Dorsolateral prefrontal cortex (tissue), 122 donors: ENCODE measurements at places on chromosomes 12 and 14.

DNA sequence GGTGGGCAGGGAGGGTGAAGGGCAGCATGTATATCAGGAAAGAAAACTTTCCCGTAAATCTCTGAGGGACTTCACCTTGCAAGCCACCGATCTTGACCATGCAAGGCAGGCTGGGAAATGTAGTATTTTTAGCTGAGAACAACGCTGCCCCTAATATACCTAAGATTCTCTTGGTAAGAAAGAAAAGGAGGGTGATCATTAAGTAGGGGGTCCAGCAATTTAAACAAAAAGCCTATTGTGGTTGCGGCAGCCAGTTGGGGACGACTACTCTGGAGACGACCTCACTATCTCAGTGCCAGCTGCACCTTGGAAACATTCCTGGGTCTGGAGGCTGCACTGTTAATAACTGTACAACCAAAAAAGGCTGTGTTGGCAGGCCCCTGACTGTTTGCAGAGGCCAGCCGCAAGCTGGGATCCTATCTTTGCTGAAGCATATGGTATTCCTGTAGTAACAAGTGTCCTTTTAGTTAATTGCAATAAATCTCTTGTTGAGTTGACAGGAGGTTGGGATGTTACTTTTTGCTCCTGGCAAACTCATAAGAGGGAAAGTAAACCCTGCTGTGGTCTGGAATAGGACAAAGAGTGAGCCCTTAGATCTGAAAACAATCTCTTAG, 6.4 kb downstream of the APOLD1 start:
- no peak for DNase-seq

DNA sequence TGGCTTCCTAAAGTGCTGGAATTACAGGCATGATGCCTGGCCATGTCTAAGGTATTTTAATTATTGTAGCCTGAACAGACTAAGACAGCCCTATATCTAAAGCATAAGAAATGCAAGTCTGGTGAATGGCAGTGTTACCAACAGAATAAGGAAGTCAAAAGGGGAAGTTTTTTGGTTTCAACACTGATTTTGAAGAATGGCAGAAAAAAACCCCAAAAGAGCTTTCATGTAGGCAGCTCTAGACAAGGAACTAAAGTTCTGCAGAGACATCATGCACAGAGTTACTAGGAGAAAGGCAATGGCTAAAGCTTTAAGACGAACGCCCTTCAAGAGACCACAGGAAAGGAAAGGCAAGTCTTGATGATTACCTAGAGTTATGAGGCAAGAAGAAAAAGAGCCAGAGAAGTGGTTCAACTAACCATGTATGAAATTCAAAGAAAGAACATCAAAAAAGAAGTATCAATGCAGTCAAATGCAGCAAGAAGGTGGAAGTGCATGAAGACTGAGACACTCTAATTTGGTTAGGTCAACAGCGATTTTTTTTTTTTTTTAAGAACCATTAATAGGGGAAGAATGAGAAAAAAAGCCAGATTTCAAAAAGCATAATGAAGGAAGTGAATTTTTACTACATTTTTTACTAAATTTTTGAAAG, 50.8 kb downstream of the RPS6KA5 start:
- no peak for DNase-seq

DNA sequence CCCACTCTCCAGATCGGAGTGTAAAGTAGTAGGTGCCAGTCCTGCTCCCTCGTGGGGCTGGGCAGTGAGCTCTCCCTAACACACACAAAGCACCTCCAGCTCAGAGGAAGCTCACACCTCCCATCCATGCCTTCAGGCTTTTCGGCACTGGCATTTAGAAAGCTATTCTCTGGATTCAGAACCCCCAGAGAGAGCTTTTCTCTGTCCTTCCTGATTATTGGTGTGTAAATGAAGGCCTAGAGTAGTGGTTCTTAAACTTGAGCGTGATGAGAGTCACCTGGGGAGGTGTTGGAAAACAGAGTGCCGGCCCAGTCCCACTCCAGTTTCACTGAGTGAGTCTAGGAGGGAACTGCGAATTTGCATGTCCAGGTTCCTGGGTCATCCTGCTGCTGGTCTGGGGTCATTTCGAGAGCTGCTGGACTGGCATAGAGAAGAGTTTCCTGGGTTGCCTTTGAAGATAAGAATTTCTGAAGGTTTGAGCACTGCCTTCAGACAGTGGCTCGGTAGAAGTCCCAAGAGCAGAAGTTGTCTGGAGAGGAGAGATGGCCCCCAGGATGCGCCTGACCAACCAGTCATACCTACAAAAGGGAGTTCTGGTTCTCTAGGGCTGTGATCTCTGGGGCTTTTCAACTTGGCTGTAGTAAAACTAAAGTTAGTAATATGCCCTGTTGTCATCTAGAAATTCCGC, 15.1 kb downstream of the CD9 start:
- DNase-seq = no peak

DNA sequence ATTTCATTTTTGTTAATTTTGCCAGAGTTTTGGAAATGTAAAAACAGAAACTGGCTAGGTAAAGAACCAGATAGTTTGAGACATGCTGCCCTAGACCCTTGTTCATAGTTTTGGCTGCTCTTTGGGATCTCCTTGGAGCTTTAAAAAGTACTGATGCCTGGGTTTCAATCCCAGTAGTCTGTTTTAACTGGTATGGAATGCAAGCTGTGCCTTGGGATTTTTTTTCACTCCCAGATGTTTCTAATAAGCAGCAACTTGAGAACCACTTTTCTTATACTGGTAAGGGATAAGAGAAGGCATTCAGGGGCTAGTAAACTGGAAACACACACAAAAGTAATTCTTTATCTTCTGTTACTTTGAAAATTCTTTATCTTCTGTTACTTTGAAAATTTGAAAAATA, 18.8 kb downstream of the SLC35F4 start:
- no peak for DNase-seq

GRCh38 chr12:6772331-6772695, at the start of gene LAG3:
Gene LAG3, plus strand, starts transcription at chr12:6772520. Its CDS starts 333 bp downstream, at chr12:6772853.
- no peak for DNase-seq

- no peak for DNase-seq
Observed at GRCh38 chr12:54830199-54830598, 24.1 kb upstream of the MUCL1 start.

DNA sequence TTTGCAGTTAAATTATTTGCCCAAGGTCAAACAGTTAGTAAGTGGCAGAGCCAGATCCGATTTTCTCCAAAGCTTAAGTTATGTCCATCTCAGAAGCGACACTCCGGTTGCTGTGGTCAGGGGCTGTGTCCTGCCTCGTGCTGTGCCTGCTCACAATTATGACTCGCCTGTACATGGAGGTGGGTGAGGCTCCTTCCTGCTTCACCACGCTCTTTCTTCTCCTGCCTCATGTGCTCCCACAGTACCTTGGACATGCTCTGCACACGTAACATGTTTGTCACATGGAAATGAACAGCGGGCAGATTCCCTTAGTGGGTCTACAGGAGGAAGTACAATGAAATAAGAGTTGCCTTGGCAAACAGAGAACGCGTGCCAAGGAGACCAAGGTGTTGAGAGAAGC, 62.2 kb upstream of the CCND2 start:
- no peak for DNase-seq

DNA sequence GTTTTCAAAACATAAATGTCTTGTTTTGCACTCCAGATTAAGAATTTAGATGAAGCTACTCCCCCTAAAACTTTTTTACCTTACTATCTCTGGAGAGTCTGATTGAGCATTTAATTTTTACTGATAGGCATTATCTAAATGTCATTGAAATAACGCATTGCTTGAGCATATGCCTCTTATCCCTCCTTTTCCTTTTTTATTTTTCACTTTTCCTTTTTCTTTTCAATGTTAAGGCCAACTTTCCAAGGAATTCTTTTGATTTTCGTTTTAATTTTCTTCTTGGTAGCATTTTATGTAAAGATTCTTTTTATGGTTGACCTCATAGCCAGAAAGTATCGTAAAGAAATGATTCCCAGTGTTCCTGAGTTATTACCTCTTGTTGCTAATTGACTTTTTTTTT, 2.9 kb downstream of the SRP54 start:
- DNase-seq = no peak

- DNase-seq = no peak
Observed at GRCh38 chr12:92369636-92370035, 224.0 kb upstream of the BTG1 start.

- no peak for DNase-seq
Observed at GRCh38 chr14:94377866-94378470, 10.4 kb downstream of the SERPINA1 start.

GRCh38 chr12:99142651-99143050, 497.6 kb downstream of the APAF1 start:
- DNase-seq = no peak

- DNase-seq = no peak
Observed at GRCh38 chr14:68576031-68576430, 216.8 kb downstream of the ZFP36L1 start.

DNA sequence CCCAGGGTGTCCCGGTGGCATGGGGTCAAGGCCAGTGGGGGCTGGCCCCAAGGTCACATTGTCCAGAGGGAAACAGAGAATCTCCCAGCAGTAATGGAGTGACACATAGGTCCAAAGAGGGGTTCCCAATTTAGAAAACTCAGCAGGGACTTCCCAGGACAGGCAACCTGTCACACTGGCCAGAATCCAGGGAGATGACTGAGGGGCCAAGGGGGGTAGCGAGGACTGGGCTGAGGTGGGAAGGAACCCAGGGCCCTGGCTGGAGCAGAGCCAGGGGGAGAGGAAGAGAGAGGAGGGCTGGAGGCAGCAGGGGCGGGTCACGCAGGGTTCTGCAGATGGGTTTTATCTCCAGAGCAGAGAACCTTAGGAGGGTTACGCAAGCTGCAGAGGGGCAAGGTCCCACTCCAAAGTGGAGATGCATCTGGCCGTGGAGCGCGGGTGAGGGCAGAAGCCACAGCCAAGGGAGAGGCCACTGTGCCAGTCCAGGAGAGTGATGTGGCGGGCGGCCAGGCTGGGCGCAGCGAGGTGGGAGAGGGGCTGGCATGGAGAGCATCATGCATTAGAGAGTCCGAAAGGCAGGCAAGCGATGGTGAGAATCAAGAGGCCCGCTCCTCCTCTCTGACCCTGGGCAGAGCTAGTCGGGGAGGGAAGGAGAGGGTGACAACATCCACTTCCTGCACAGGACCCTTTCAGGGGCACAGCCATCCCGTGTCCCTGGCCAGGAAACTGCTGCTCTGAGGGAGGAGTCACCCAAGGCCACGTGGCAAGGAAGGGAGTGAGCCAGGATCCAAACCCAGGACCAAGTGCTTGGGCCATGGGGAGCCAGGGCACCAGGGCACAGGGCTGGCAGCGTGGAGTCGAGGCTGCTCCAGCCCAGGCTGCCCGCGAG, 29.0 kb downstream of the NCOR2 start:
- DNase-seq = no peak

DNA sequence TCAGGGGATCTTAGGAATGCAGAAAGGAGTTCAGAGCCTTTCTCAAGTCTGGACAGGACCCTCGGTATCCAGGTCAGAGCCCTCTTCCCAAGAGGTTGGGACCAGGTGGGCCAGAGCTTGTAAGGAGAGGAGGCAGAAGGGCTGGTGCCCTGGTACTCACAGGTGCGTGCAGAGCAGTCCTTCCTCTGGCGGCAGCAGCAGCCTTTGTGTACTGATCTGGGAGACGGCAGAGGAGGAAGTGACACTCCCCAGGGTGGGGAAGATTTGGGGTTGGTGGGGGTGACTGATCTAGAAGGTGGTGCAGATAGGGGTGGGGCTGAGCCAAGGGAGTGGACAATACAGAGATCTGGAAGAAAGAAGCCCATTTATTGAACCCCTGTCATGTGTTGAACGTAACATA, at the start of gene ITGB7:
TSS of gene ITGB7 (minus strand) at position 210 of the 400 bp plus-strand sequence. CDS start 6,808 bp downstream, outside the sequence.
- DNase-seq = no peak

- DNase-seq = no peak
Observed at GRCh38 chr12:48827026-48827425, 8.7 kb downstream of the CACNB3 start.

- no peak for DNase-seq
Observed at GRCh38 chr14:93120517-93120916, 4.8 kb upstream of the ITPK1 start.

DNA sequence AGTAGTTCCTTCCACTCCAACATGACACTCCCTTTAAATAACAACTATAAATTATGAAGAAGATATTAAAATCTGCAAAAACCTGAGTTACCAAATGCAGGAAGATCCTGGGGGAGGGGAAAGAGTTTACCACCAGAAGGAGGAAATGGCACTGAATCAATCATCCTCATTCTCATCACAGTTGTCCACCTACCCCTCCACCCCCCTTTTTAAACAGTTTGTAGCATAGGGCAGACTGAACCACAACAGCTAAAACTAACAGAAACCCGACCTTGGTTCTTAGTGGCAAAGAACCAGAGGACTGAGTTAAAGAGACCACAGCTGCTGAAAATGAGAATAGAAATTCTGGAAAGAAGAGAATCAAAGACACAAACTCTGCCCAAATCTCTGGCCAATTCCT, 189.5 kb downstream of the MED13L start:
- DNase-seq = no peak
